ENCODE measurements at places on chromosomes 2 and 18.

GRCh38 chr2:49260979-49261538 lies 106.7 kb upstream of the FSHR start:
- DNase-seq: no peak

GRCh38 chr2:97754690-97755346 lies 41.4 kb downstream of the ZAP70 start:
- no peak for DNase-seq

DNA sequence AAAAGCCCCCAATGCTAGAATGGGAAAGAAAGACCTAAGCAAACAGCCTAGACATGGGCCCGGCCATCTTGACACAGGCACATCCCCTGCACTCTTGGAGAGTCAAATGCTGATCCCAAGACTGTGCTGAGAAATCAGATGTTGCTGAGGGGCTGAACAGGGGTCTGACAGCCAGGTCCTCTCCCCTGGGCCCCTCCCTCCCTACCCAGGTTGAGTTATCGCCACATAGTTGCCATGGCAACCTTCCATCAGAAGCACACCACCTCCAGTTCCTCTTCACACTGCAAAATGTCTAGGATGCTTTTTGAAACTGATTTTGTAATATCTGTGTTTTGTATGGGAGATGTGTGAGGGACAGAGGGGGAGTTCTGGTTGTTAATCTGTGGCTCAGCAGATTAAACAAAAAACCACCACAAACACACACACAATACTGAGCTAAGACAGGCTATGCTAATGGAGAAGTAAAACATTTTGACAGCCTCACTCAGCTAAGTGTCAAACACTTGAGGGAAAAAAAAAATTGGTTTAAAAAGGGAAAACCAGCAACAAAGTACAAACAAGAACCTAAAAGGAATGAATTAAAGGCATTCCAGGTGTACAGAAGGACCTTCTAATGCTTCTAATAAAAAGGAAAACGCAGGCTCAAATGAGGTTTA lies 88.2 kb downstream of the TMEM163 start:
- no peak for DNase-seq

- DNase-seq: no peak
Measured at GRCh38 chr2:108199726-108200125, 40.0 kb upstream of the SULT1C3 start.

DNA sequence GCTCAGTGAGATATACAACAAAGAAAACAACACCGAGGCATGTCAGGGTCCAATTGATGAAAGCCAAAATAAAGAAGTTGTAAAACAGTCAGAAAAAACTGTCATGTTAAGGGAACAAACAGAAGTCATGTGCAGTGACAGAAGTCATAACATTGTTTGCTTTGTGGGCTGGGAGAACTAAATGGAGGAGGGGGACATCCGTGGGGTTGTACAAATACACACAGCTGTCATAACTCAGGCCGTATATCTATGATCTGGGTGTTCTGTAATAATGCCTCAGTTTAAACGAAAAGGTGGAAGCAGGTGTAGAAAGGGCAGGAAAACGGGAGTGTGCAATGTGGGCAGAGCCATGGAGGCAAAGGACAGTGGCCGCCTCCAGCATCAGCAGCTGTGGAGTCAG lies 27.3 kb downstream of the TIMM21 start:
- DNase-seq: no peak

- DNase-seq: no peak
Measured at GRCh38 chr2:6917761-6918421, 679 bp downstream of the RNF144A start.

GRCh38 chr18:62771494-62772270 lies 56.3 kb downstream of the PHLPP1 start:
- no peak for DNase-seq
